ENCODE measurements at places on chromosomes 7 and 10.

DNA sequence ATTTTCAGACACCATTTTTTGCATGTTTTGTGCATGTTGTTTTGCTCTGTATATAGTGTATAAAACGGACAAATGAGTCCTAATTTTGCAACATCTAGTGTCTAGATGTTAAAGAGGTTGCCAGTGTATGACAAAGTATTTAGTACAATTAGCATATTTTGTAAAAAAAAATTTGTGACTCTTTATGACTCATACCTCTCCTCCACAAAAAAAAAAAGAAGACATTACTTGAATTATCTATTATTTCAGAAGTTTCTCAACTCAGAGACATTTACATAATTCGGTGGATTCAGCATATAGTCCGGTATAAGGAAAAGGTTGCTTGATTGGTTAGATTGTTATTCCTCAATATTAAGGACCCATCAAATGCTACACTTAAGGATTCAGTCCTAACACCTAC is 26.0 kb downstream of the NUP42 start:
- DNase-seq, result no peak

- DNase-seq, result no peak
Observed at GRCh38 chr7:5780801-5781496, 514 bp downstream of the RNF216 start.

GRCh38 chr7:73899731-73900142 is 38.8 kb downstream of the TMEM270 start:
- DNase-seq, result no peak

DNA sequence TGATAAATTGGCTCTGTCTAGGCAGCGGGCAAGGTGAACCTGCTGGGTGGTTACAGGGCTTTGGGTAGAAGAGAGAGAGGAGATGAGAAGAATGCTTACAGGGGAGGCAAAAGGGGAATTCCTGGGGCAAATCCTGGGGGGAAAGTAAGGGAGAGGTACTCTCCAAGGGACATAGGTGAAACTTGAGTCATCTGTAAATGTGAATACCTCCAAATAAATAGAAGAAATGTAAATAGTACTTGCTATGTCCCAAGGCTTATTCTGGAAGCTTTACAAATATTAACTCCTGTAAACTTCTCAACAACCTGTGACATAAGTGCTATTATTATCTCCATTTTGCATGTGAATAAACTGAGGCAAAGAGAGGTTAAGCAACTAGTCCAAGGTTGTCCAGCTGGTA is 57.7 kb upstream of the CDK13 start:
- DNase-seq, result no peak

DNA sequence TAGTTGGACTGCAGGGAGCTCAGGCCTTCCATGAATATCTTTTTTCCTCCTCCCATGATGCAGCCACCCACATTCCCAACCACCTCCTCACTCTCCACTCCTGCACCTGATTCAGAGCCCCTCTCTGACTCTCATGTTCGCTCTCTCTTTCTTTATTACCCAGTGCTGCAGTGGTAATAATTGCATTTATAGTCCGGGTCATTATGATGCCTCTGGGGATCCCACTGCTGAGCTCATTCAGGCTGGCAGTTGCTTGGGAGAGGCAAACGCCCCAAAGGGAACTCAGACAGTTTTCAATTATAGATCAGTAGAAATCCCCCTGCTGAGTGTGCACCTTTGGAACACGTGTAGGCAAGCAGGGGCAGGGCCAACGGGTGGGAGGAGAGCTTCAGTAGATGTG is 953.0 kb downstream of the GRID1 start:
- DNase-seq, result no peak

DNA sequence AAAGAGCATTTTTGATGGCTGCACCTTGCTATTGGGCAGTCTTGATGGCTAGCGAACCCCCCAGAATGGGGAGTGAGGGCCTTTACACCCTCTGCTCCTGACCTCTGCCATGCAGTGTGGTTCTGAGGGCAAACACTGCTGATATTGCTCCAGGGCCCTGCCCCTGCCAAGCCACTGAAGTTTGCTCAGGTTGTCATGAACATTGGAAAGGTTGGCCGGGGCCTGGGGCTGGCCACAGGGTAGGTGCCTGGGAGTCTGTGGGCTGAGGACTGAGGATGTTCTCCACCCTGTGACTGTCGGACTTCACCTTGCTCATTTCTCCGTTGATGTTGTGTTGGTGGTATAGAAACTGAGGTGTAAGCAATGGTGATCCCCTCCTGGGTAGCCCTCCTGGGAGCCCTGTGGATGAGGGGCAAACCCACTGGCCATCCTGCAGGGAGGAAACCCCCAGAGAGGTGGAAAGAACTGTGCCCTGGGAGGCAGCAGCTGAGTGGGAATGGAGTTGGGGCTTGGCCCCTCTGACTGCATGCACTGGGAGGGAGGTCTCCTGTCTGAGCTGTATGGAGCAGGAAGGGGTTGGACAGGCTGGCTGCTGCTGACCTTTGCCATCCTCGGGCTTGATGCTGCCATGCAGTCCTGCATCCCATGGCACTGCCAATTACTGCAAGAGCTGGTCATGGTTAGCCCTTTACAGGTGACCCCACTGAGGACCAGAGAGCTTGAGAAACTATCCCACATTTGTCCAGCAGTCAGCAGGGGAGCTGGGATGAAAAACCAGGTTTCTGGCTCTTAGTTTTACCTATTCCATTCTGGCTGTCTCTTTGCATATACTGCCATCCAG is 77.1 kb downstream of the SH2D4B start:
- DNase-seq, result no peak

DNA sequence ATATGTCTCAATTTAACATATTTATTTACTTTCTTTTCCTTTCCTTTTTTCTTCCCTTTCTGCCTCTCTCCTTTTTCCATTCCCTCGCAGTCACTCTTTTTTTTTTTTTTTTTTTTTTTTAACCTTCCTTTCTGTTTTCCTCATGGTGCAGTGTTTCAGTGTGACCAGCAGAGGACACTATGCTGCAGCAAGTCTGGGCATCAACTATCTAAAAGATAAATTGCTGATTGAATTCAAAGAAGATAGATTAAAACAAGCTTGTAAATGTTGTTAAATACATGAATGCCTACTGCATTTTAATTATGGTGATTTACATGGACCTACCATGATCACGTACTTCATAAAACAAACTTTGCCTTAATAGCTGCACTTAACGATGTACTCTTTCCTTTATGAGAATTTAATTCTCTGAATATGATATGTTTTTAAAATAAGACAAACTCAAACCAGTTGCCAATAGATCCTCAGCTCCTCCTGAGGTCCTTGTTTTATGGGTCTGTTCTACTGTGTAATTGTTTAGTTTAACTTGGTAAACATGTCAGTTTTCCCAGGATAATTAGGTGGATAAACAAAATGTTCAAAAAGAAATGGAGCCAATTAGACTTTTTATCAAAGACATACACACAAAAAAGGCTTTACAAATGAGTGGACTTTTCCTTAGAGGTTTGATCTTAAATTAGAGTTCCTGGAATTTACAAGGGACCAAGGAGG is 101.0 kb upstream of the AGR3 start:
- no peak for DNase-seq

GRCh38 chr7:50418526-50419290 is 31.4 kb downstream of the FIGNL1 start:
- no peak for DNase-seq

GRCh38 chr7:91566402-91566732 is 302.1 kb downstream of the FZD1 start:
- DNase-seq, result no peak

GRCh38 chr7:17134786-17135185 is 163.7 kb upstream of the AHR start:
- no peak for DNase-seq

DNA sequence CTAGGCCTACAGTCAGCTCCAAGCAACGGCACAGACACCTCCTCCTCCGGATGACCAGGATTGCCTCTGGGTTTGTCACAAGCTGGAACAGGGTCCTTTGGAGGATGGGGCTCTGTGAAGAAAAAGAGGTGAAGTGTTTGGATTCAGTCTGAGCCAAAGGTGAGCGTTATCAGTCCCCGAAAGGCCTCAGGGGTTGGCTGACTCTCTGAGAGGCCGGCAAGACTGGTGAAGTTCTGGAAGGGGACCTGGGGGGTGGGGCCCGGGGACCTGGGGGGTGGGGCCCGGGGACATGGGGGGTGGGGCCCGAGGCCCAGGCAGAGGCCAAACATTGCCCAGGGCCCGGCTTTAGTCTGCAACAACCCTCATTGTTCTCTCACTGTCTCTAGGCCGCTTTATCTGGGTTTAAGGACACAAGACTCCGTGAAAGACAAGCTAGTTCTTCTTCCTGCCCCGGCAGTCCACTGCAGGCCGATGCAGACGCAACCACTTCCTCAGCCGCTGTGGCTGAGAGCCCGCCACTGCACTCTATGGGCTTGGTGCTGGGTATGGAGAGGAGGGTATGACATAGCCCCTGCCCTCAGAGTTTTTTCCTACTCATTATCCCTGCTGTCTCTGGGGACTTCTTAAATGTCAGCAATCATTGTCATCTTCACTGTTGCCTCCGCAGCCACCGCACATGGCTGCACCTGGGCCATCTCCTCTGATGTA is 27.4 kb upstream of the PSAP start:
- no peak for DNase-seq

DNA sequence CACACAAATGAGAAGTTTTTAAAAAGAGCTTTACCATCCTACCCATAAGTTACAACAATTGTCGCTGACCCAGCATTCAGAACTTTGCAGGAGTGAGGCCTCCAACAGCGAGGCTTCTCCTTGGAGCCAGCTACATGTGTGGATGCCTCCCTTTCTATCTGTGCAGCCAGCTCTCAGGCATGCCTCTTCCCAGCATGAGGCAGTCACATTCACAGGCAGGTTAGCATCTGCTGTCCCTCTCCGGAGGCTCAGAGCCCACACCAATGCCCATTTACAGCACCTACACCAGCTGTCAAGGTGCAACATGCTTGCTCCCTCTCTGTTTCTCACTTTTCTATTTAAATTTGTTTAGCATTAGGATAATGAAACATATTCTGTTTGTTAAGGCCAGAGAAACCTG is 278.7 kb upstream of the PODXL start:
- no peak for DNase-seq

DNA sequence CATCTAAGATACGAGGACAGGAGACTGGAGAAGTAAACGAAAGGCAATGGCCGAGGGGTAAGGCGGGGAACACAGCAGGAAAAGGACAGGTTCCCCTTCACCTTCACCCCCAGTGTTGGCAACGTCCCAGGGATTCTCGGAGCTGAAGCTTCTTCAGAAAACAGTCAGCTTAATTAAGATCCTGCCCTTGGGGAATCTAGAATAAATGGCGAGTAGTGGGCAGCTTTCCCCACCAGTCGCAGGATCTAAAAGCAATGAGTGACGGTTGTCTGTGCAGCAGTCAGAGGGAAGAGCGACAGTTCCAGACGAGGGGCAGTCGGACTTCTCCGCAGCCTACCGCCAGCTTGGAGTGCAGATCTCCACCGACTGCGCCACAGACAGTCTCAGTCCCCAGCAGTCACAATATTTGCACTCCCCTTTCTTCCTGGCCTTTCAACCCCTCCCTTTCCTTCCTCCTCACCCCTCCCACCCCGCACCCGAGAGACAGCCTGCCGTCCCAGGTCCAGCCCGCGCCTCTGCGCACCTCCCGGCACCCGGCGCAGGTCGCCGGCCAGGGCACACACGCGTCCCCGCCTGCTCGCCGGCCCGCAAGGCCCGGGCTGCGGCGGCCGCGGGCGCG is 10.9 kb upstream of the SP8 start:
- DNase-seq, result no peak

- no peak for DNase-seq
Observed at GRCh38 chr10:78925800-78926319, 142.9 kb upstream of the ZMIZ1 start.

- DNase-seq, result no peak
Observed at GRCh38 chr10:56874950-56875349, 513.9 kb upstream of the ZWINT start.

DNA sequence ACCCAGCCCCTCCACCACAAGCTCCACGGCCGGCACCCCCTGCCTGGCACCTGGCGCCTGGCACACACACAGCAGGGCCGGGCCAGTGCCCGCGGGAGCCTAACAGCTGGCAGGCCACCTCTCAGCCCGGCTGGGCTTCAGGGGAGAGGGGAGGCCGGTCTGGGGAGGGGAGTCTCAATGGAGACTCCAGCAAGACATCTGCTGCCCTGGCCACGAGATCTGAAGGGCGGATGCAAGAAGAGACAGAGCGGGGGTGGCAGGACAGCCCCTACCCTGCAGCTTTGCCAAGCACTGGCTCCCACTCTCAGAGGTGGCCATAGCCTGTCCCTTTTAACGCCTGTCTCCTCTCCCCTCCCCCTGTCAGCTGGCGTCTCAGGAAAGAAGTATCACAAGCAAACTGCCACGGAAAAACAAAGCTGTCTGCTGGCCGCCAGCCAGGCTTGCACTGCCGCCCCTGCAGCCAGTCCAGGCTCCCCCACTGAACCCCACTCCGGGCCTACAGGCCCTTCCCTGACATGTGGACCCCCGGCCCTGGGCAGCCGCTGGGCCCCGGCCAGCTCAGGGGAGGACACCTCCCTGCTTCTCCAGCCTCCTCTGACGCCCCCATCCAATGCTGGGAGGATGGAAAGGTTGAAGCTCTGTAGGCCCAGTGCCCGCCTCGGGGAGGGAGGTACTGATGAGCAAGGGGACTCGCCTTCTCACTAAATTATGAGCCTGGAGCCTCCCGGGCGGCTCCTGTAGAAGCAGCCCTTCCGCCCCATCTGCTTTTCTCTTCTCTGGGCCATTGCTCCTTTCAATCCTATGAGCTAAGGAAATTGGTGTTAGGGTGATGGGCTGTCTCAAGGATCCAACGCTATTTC is 178.4 kb downstream of the ARHGAP12 start:
- no peak for DNase-seq

GRCh38 chr10:117342641-117343040 is 32.6 kb downstream of the PDZD8 start:
- no peak for DNase-seq

DNA sequence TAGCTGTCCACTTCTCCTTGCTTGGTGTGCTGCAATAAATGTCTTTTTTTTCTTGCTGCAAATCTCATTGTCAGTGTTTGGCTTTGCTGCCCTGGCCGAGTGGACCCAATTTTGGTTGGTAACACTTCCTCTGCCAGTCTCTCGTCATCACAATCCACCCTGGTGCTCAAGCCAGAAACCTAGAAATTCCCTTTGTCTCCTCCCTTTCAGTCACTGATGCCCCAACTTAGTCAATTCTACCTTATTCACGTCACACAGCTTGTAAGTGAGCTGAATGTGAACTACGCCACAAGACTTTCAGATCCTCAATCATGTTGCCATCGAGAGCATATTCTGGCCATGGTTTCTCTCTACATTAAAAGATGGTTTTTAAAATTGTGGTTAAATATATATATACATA is 13.0 kb upstream of the FRA10AC1 start:
- DNase-seq, result no peak
